ENCODE measurements at places on chromosomes 3 and 15.

DNA sequence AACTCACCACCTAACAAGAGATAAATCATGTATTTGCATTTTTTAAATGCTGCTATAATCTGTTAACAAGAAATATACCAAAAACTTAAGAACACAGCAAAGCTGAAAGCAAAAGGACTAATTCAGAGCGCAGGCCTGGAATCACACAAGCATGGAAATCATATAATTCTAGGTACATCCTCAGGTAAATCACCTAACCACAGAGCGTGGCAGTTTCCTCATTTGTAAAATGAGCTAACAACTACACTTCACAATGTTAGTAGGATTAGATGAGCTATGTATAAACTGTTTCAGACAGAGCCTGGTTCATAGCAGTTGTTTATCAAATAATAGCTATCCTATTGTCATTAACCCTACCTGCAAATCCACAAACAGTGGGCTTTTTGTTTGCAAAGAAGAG, 146.4 kb downstream of the ERC2 start:
- no peak for DNase-seq

DNA sequence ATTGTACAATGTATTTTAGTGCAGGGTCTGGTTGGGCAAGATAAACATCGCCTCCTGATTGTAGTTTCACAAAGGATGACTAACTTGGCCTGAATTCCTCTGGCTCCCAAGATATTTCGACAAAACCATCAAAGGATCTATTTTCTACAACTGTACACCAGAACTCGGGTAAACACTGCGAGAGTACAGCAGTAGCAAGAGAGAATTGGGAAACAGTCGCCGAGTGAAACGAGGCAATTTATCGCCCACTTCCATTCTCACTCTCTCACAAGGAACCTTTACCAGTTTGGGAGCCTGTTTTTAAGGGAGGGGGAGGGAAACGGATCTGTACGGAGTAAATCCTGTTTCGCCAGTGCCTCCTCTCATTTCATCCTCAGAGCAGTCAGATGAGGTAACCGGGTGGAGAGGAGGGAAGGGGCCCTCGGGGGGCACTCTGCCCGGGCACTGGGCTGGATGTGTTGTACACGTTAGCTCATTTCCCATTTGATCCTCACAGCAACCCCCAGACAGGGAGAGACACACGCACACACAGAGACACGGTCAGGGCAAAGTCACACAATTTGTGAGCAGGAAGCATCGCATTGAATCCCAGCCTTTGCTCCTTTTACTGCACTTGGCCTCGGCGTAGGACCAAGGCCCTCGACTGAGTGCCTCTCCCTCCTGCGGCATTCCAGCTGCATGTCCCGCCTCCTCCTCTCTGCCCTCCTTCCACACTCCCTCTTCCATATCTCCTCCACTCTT, 120.1 kb downstream of the LIPC start:
- peak; percentile 94 for DNase-seq

GRCh38 chr15:100026041-100026440, 292.8 kb upstream of the LYSMD4 start:
- no peak for DNase-seq

- DNase-seq, result no peak
Observed at GRCh38 chr15:66399276-66399675, 12.6 kb downstream of the MAP2K1 start.

GRCh38 chr3:73144276-73144675, 82.8 kb downstream of the EBLN2 start:
- DNase-seq, result no peak

DNA sequence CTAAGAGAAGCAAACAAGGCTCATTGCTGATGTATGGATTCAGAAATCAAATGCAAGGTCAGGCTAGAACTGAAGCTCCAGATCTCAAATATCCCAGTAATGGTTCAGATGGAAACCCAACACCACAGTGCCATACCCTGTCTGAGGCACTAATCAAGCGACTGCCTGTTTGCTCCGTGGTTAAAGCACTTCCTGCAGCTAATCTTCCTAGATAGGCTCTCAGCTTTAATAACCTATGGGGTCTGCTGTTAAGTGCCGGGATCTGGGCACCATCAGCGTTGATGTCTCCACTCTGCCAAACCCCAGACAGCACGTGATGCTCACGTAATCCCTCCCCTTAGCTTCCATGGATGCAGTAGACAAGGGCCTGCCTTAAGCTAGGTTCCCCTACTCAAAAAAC, 262.6 kb downstream of the MECOM start:
- DNase-seq, result no peak

DNA sequence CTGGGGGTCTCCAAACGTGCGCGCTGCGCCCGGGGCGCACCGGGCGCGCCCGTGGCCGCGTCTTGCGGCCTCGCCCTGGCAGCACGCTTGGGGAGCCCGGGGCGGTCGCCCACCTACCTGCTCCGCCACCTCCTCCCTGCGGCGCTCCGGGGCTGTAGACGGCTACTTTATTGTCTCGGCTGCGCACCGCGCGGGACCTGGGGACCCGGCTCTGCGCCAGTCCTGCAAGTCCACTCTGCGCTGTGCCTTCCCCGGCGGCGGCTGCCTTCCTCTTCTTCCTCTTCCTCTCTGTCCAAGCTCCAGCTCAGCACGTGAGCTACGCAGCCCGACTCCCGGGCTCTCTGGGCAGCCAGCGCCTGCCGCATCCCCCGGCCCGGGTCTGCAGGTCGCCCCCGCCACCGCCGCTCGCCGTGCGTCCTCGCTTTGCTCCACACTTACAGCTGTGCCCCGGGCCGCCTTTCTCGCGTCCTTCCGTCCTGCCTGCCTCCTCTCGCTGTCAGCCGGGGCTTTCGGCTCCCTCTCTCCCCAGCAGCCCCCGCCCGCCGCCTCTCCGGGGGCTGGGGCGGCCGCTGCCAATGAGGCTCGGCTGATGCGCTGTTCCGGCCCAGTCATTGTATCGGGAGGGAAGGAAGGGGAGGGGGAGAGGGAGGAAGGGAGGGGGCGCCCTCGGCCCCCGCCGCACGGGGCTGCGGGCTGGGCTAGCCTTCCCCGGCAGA, 156.4 kb upstream of the FRMD4B start:
- DNase-seq, result no peak

DNA sequence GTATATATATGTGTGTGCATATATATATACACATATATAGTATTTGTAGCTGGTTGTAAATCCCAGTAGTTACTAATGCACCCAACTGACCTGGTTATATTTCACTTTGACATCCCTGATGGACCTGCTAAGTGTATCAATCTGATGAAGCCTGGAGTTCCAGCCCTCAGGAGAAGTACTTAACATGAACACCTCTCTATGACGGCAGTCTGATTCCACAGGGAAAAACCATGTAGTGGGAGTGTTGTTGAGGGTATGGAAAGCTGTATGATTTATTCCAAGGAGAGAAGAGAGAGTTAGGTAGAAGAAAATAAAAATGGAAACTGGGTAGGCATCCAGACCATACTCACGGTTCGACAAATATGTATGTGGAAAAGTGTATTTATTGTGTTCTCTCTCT, 531.2 kb upstream of the SEMA6D start:
- DNase-seq, result no peak

GRCh38 chr15:37792351-37792750, 142.1 kb upstream of the TMCO5A start:
- DNase-seq, result no peak

- DNase-seq, result no peak
Observed at GRCh38 chr15:82228750-82229149, 33.8 kb downstream of the EFL1 start.

DNA sequence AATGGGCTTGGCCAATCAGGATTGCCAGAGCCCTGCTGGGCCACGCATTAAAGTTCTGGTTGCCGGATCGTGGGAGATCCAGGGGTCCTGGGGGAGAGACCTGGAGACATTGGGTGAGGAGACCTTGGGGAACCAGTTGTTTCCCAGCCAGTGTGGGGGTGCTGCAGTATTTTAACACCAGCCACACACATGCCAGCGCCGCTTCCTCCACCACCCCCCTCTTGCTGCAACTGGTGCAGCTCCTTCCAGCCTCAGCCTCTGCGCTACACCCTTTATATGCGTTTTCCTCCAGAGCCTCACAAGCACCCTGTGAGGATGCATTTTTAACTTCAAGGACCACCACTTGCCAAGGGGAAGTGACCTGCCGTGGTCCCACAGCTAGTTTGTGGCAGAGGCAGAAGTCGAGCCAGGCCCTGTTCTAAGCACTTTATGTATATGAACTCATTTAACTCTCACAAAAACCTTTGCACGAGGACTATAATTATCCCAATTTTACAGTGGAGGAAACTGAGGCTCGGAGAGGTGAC, 29.4 kb upstream of the GRIP2 start:
- DNase-seq, result no peak

DNA sequence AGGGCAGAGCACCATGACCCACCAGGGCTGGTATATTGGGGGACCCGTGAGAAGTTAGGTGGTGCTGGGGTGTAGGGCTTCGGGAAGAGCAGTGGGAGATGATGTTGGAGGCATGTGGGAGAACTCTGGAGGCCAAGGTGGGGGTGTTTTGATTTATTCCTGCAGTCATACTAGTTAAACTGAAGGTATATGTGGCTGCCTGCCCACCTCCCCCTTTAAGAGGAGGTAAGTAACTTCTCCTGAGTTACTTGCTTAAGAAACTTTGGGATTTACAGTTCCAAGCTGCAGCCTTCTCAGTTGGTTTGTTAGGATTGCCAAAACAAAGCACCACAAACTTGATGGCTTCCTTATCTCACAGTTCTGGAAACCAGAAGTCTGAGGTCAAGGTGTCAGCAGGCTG, 73.1 kb upstream of the AGBL1 start:
- DNase-seq, result no peak

DNA sequence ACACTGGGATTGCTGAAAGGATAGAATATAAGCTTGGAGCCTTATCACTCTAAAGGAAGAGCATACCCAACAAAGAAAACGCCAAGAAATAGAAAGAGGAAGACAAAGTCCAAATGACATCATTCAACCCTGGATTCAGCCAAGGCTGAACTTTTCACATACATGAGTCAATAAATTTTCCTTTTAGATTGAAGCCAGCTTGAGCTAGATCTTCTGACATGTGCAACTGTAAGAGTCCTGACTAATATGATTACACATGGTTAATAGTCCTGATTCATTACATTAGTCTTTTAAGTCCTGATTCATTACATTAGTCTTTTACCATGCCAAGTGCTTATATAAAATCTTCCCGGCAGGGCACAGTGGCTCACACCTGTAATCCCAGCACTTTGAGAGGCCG, 13.6 kb upstream of the DENND6A start:
- DNase-seq, result peak; percentile 81

DNA sequence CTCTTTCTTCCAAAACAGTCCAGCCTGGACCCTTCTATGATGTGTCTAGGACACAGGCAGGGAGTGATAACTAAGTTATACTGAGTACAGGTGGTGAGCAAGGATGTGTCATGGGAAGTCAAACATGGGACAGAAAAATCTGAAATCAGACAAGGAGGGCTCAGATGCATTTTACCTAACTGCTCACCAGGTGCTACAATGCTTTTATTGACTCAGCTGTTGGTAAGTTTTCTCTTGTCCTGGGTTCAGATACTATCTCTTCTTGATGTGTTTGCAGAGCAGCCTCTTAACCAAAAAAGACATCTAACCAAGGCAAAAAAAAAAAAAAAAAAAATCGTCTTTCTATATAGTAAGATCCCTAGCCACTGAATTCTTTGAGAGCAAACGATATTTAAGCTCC, 378.6 kb downstream of the VPS13C start:
- no peak for DNase-seq

DNA sequence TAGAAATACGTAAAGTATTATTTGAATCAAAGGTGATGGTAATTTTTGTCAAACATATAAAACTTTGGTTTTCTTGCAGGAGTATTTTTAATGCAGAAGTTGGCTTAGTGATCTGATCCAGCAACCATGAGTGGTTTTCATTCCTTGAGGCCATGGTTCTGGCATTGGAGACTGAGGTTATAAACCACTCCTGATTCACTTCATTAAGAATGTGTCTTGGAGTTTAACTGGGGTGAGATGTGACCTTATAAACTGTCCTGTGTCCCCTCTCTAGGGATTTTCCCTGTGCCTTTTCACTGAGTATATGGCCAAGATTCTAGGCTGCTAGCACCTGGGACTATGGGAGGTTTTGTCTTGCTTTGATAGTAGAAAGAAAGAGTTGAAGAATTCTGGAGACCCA, 94.3 kb downstream of the RYR3 start:
- DNase-seq, result no peak

DNA sequence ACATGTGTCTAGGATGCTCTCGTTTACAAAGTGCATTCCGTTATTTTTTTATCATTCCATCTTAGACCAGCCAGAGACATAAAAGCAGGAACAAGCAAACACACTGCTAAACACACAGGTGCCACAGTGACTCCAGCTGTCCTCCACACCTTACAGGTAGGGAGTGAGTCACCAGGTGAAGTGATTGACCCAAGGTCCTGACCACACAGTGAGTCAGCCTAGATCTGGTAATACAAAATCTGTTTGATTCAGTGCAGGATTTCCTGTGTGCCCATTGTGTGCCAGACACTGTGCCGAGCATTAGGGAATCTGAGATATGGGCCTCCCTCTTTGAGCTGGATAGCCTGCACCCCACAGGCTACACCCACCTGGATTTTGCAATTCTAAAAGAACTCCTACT, 16.7 kb upstream of the BFSP2 start:
- DNase-seq, result no peak

DNA sequence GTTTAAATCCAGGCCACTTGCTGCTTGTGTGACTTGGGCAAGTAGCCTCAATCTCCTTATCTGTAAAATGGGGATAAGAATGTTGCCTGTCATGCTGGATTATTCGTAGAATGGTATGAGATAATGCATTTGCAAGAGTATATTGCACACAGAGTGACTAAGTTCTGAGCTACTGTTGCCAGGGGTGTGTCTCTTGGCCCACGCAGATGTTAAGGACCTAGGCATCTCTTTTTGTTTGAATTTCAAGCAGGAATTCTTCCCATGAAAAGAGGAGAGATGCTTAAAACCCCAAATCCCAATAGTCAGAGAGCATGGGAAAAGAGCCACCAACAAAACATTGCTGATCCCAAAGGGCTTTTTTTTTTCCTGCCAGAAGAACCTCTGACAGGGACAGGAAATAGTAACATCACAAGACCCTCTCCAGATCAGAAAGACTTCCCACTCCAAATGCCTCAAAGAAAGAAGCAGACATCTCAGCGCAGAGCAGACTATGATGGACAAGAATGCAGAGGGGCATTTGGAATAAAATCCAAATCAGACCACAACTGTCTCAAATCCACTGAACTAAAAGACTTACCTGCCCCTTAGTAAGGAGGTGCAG, 90.5 kb downstream of the MRPL46 start:
- no peak for DNase-seq

GRCh38 chr15:58510715-58511598, 79.2 kb downstream of the LIPC start:
- no peak for DNase-seq

- DNase-seq, result no peak
Observed at GRCh38 chr3:64940596-64941348, 253.0 kb upstream of the ADAMTS9 start.

DNA sequence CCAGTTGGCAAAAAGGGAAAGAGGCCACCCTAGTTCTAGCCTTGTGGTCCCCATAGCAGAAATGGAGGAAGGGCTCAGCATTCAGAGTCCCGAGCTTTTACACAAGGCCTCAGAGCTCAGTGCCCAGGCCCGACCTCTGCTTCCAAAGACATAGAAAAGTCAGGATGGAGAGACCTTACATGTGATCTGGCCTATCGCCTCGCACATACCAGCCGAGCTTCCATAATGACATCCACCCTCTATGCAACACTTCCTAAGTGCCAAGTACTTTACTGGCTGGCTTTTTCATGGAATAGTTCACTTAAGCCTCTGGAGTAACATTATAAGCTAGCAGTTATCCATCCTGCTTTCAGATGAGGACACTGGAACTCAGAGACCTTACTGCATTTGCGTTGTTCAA, 275.9 kb downstream of the FAM43A start:
- no peak for DNase-seq

Data from large intestine (tissue), 12 donors.